ENCODE measurements at places on chromosomes 7 and 10. TPM values are rescaled to one million over a fixed set of nuclear protein-coding genes. Genes with fewer than 3 reads are reported as not detected.

DNA sequence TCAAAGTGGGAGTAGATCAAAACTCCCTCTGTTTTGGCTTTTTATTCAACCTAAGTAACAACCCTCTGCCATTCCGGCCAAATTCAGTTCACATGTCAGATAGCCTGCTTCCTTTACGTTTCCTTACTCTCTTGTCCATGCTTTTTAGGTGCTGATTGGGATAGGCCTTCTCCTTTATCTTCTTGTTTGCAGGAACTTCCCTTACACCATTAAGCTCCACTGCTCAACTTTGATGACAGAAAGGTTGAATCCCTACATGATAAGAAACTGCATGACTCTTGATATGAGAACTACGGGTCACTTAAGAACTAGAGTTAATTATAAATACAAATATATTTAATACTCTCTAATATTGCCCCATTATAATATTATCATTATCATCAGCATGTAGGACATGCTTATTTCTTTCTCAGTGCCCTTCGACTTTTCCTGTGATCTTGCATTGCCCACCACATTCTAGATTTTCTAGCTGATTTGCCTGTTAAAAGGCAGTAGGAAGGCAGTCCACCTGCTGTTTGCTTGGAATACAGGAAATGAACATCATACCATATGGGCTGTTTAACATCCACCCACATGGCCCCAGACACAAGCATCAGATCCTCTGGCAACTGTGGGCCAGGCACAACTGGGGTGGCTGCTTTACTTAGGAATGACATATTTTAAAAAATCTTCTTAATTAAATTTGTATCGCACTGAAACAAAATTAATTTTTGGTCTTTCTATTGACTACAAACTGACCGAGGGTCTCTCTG is 59.7 kb upstream of the CCDC6 start:
- no peak for DNase-seq

DNA sequence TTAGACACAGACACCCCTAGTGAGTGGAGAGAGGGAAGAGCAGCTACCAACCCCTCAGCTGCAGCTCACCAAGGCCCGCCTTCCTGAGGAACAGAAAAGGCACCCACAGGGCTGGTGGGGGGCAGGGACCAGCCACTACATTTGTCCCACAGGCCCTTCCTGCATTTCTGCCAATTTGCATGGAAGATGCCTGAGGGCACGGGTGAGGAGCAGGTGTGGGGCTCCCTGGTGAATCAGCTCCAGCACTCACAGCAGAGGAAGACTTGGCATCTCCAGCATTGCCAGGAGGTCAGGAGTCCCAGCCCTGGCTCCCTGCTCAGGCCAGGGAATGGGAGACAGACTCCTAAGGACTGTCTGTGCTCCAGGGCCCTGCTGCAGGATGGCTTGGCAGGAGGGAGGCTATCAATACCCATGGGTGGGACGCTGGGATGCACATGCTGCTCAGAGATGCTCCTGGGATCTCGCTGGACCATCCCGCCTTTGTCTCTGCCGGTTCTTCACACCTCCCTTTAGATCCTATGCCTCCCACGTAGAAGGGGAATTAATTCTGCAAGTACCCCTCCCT is 109.7 kb downstream of the SLIT1 start:
- no peak for DNase-seq

DNA sequence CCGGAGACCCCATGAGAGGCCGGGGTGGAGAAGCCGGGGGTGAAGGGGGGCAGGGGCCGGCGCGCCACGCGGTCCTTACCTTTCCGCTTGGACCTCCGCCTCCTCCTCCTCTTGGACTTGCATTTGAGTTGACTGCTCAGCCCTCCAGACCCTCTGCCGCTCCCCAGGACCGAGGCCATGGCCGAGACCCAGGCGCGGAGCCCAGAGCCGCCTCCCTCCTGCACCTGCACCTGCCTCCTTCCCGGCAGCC is 428 bp downstream of the ADARB2 start:
- DNase-seq = no peak

The C10orf105 gene
- total RNA-seq = 0.18 TPM

The ZNF783 gene
- total RNA-seq = 24.5 TPM

The TNS3 gene
- total RNA-seq = 3.2 TPM

The RARRES2 gene
- 1.4 TPM for total RNA-seq
